ENCODE measurements at places on chromosomes 7 and 10.

GRCh38 chr10:24174014-24174413 is 34.9 kb upstream of the KIAA1217 start:
- DNase-seq, result no peak

- no peak for DNase-seq
Measured at GRCh38 chr10:91864099-91864498, 45.2 kb downstream of the FGFBP3 start.

DNA sequence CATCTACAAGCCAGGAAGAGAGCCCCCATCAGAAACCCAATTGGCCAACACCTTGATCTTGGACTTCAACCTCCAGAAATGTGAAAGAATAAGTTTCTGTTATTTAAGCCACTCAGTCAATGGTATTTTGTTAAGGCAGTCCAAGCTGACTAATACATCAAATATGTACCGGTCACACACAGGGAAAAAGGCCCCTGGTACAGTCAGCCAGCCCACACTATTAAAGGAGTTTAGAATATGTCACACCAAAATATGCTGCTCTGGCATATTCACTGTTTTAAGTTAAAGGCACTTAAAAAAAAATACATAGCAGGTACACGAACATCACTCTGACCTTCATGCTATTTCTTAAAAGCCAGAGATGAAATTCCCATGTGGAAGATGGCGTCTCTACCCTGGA is 15.2 kb upstream of the CDCA7L start:
- no peak for DNase-seq

DNA sequence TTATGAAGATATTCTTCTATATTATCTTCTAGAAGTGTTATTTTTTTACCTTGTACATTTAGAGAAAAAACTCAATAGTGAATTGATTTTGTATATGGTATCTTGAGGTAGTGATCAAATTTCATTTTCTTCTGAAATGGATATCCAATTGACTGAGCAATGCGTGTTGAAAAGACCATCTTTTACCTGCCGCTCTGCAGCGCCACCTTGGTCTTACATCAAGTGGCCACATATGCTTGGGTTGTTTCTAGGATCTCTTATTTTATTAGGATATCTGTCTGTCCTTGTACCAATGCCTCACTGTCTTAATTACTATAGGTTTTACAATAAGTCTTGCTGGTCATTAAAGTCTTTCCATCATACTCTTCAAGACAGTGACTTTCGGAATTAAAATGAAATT is 53.0 kb downstream of the CUL2 start:
- DNase-seq, result no peak

- DNase-seq, result no peak
Measured at GRCh38 chr7:137909042-137909441, 62.3 kb upstream of the DGKI start.

DNA sequence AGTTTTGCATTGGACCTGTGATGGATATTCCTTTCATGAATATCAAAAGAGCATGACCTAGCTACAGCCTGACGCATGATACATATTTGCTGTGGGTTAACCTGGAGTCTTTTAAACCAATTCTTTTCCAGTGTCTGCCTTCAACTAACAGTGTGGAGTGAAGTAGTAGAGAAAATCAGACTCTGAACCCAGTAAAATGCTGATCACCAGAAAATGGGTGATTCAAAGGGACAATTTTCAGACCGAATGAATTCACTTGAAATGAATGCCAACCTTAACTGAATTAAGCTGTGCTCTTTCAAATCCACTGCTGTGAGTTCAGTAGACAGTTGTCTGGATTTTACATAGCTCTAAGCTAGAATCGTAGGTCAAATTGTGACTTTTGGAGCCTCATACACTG is 123.0 kb downstream of the CDK14 start:
- no peak for DNase-seq

- no peak for DNase-seq
Measured at GRCh38 chr10:90999512-91000172, 78.8 kb upstream of the ANKRD1 start.

GRCh38 chr10:114874827-114875411 is 53.3 kb downstream of the FHIP2A start:
- peak; percentile 66 for DNase-seq

DNA sequence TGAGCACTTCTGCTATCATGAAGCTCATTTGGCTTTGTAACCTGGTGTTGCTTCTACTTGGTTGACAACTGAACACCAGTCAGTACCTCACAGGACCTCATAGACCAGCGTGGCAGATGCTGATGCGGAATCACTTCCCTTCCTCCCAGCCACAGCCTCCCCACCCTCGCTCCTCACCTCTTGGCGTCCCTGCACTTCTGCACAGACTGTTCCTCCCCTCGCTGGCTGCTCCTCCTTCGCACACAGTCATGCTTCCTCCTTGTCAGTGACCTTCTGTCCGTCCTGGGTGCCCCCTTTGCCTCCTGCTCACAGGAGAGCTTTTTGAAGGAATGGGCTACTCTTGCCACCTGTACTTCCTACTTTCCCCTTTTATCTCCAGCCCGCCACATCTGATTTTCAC is 61.4 kb upstream of the CTBP2 start:
- no peak for DNase-seq

DNA sequence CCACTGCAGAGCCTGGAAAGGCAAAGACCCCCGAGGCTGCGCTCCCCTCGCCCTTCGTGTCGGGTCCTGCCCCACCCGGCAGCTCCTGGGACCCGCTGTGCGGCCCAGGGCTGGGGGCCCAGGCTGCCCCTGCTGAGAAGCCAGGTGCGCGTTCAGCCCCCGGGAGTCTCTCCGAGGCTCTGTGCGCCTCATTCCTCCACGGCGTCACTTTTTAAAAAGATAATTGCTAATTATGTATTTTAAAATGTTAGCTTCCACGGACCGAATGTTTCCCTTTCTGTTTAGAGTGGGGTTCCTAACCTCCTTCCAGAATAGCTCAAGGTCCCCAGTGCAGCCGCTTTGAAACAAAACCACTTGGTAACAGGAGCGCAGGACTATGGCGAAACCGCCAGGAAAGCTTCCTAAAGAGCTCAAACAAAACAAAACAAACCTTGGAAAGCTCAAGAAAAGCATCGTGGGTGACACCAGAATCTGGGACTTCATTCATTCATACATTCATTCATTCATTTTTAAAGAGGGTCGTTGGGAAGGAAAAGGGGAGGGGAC is 45.6 kb downstream of the PDIA4 start:
- DNase-seq, result no peak

DNA sequence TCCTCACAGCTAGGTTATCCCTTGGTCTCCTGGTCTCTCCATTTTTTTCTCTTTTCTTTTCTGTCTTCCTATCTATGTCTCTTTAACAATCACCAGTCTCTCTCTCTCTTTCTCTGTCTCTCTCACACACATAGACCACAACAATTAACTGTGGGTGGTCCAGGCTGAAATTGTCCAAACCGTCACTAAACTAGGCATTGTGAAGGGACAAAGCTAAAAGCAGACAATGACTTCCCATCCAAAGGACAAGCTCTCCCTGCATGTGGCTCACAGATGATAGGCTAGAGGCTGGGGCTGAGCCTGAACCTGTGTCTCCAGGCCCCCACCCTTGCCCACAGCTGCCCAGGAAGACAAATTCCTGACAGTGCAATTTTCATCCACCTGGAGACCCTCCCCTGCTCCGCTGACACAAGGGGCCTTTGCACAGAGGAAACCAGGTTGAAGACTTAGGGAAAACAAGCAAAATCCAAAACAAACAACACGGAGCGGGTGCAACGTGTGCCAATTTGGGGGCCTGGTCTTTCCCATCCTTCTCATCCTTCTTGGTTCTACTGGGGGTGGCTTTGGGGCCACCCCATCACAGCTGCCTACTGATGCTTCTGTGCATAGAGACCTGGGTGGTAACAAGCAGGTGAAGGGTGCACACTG is 755.4 kb downstream of the GRID1 start:
- no peak for DNase-seq

- no peak for DNase-seq
Measured at GRCh38 chr10:129832573-129833467, 131.3 kb downstream of the EBF3 start.

GRCh38 chr7:127832592-127832991 is 180.6 kb downstream of the SND1 start:
- no peak for DNase-seq

- DNase-seq, result no peak
Measured at GRCh38 chr7:90645784-90646183, 49.7 kb downstream of the CDK14 start.

- DNase-seq, result peak; percentile 60
Measured at GRCh38 chr7:23277359-23277989, 21.7 kb upstream of the MALSU1 start.

GRCh38 chr10:37222046-37222445 is 96.6 kb downstream of the ANKRD30A start:
- no peak for DNase-seq

GRCh38 chr7:30322271-30323005 is 38.0 kb downstream of the ZNRF2 start:
- peak; percentile 16 for DNase-seq

GRCh38 chr10:75223507-75223906 is 12.2 kb downstream of the COMTD1 start:
- peak; percentile 52 for DNase-seq

- peak; percentile 61 for DNase-seq
Measured at GRCh38 chr10:101301111-101301731, 52.7 kb upstream of the BTRC start.

DNA sequence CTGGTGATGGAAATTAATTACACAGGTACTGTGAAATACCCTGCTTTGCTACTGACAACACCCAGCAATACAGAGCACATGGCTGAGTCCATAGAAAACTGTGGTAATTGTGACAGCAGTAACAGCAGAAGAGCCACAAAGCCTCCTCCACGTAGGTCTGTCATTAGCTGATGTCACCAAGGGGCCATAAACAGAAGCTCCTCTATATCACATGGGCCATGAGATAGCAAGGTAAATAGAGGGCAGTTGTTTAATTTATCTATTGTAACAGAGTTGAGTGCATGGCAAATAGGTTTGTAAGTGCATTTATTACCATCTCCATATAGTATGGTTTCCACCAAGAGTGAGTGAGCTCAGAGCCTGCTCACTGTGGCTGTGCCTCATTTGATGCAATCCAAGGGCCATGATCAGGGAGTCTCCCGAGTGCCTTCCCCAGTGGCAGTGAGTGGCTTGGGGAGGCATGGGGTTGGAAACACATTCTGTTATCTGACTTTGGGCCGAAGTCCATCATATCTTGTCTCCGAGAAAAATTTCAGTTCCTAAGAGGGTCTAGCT is 281.2 kb downstream of the SKAP2 start:
- DNase-seq, result no peak

GRCh38 chr7:18177815-18178660 is 150.4 kb upstream of the PRPS1L1 start:
- no peak for DNase-seq

DNA sequence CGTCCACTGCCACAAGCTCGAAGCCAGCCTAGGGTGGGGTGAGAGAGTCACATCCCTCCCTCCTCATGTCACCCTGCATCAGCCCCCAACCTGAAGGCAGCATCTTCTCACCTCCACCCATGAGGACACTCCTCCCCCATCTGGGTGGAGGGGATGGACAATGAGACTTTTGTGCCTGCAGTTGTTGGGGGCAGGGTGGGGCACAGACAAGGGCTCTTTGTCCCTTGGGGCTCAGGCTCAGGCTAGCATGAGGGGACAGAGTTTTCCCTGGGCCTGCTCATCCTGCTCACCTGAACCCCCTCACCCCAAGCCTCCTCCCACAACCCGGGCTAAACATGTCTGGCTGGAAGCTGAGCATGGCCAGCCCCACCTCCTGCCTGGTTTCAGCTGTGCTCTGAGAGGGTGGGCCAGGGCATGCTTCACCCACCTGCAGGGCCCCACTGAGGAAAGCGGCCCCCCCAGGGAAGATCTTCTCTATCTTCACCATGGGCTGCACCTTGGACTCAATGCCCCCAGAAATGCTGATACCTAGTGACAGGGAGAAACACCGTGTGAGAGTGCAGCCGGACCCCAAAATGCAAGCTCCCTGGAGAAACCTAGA is 9.3 kb downstream of the LZTS2 start:
- no peak for DNase-seq

GRCh38 chr10:104326991-104327610 is 11.2 kb downstream of the ITPRIP start:
- no peak for DNase-seq

DNA sequence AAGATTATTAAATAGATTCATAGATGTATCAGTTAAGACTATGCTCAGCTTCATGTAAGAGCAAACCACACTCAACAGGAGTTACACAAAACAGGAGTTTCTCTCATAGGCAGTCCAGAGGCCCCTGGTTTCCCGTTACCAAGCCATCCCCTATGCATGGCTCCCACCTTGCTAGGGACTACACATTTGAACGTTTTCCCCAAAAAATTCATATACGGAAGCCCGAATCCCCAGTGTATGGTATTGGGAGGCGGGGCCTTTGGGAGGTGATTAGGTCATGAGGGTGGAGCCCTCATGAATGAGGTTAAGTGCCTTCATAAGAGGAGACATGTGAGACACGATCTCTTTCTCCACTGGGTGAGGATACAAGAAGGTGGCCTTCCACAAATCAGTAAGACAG is 29.1 kb downstream of the RSU1 start:
- DNase-seq, result no peak

GRCh38 chr7:17985473-17986239 is 42.0 kb downstream of the PRPS1L1 start:
- DNase-seq, result no peak

GRCh38 chr7:92961961-92962360 is 125.6 kb upstream of the CDK6 start:
- no peak for DNase-seq

- peak; percentile 71 for DNase-seq
Measured at GRCh38 chr10:101031796-101032636, 982 bp downstream of the SFXN3 start.

GRCh38 chr7:18597754-18598153 is 102.2 kb downstream of the HDAC9 start:
- no peak for DNase-seq

- no peak for DNase-seq
Measured at GRCh38 chr7:158988996-158989395, 132.6 kb downstream of the DYNC2I1 start.

- DNase-seq, result peak; percentile 68
Measured at GRCh38 chr10:69092959-69093850, 5.3 kb downstream of the SRGN start.

DNA sequence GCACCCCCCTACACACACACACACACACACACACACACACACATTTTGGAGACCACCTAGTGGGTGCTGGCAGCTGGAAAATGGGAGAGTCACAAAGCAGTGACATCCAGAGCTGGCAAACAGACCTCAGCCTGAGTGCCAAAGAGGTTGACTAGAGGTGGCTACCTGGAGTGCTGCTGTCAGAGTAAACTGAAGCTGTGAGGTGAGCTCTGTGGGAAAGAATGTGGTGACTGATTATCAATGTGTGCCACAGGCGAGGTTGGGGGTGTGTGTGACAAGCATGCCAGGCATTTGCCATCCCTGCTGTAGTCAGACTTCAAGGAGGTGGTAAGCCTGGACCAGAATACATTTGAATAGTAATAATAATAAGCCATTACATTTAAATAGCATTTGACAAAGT is 120.6 kb downstream of the SLIT1 start:
- DNase-seq, result peak; percentile 42

DNA sequence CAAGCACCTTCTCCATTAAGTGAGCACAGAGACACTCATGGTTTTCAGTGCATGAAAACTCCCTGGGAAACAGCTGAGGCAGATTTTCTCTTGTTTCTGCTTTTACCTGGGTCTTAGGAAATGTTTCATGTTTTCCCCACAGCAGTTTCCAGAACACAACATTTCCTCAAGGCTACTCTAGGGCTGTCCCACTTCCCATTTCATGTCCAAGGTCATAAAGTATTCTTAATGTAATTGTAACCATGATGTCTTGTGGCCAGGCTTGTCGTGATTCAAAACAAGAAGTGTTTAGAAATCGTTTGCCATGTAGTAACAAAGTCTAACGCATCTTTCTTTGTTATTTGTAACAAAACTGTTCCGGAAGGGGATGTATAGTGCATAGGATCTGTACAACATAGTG is 83.8 kb upstream of the NRP1 start:
- no peak for DNase-seq

- no peak for DNase-seq
Measured at GRCh38 chr10:2958659-2959058, 108.7 kb upstream of the PFKP start.

All from iPS-NIHi11 (cell line).